ENCODE measurements at places on chromosomes 3 and 15. TPM values are rescaled to one million over a fixed set of nuclear protein-coding genes. Genes with fewer than 3 reads are reported as not detected.

- DNase-seq, result no peak
Observed at GRCh38 chr3:134743006-134743405, 52.1 kb upstream of the EPHB1 start.

The OR5H2 gene
- total RNA-seq, result not detected

- DNase-seq, result no peak
Observed at GRCh38 chr3:115836944-115837343, 213.6 kb downstream of the GAP43 start.

The PIK3CA gene
- 90.2 TPM for total RNA-seq
